Immature natural killer cell (primary cell): ENCODE measurements at places on chromosomes 12 and 14. TPM values are rescaled to one million over a fixed set of nuclear protein-coding genes. Genes with fewer than 3 reads are reported as not detected.

AACS gene
- polyA plus RNA-seq = 14.0 TPM

AQP6 gene
- polyA plus RNA-seq = not detected

LRIG3 gene
- polyA plus RNA-seq = not detected

BDKRB2 gene
- polyA plus RNA-seq = not detected

SSTR1 gene
- polyA plus RNA-seq = not detected

OLR1 gene
- polyA plus RNA-seq = not detected

GPR137C gene
- 0.06 TPM for polyA plus RNA-seq

HHIPL1 gene
- not detected for polyA plus RNA-seq

CRACR2A gene
- polyA plus RNA-seq = 4.0 TPM

DNA sequence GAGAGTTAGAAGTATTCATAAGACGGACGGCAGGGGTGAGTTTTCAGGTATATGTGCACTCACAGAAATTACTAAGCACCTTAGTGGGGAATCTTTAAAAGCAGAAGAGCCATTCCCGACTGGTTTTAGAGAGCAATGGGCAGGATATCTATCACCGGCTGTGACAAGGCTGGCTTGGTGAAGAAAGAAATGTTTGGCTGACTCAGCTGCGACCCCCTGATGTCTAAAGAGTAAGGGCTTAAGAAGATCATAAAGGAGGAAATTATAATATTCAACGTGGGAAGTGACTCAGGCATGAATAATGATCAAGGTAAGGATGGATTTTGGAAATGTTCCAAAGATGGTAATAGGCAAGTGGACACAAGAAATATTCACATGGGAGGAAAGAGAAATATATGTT lies 407.6 kb downstream of the TMEM132D start:
- no peaks in the 10 kb centered on the region for H3K36me3 ChIP-seq
- H3K27ac ChIP-seq = no peak overlapping the region

- H3K27ac ChIP-seq = peak overlapping the region; percentile 47
- H3K27me3 ChIP-seq = peaks cover 12% of the 10 kb centered on the region
- DNase-seq = no peak
- H3K4me1 ChIP-seq = peaks cover 60% of the 10 kb centered on the region
- H3K4me3 ChIP-seq = peak overlapping the region; percentile 27
- H3K36me3 ChIP-seq = peaks cover 14% of the 10 kb centered on the region
Observed at GRCh38 chr14:69776875-69777453, 10.0 kb downstream of the SRSF5 start.

- H3K4me1 ChIP-seq = no peaks in the 10 kb centered on the region
- no peak overlapping the region for H3K4me3 ChIP-seq
- H3K27ac ChIP-seq = no peak overlapping the region
- H3K36me3 ChIP-seq = no peaks in the 10 kb centered on the region
- peaks cover 2% of the 10 kb centered on the region for H3K27me3 ChIP-seq
Observed at GRCh38 chr12:39230086-39230485, 212.8 kb downstream of the KIF21A start.

GRCh38 chr14:22781301-22781991 lies 15.0 kb downstream of the OXA1L start:
- no peak for DNase-seq
- no peak overlapping the region for H3K4me3 ChIP-seq
- no peak overlapping the region for H3K27ac ChIP-seq
- no peaks in the 10 kb centered on the region for H3K27me3 ChIP-seq
- H3K4me1 ChIP-seq = no peaks in the 10 kb centered on the region

DNA sequence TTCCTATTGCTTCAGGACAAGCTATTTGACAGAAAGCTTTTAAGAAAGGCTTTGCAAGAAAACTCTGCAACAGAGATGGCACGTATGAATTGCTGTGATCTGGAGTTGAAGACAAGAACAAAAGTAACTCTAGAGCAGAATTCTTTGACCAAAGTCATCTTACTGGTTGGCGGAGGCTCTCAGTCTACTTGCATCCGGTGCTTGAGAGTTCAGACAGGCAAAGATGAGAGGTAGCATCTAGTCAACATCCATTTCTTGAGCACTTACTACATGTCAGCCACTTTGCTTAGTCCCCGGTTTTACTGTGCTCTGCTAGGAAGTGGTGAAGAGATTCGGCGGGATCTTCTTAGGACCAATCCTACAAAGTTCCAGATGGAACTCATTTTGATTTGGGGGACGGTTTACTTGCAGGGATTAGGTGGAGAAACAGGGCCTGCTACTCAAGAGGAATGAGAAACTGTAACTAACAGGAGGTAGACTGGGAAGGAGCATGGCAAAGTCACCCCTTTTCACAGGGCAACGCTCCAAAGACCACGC lies 404 bp upstream of the CCDC91 start:
- H3K36me3 ChIP-seq = no peaks in the 10 kb centered on the region
- peaks cover 2% of the 10 kb centered on the region for H3K27me3 ChIP-seq
- H3K4me1 ChIP-seq = peaks cover 44% of the 10 kb centered on the region
- no peak for DNase-seq

DNA sequence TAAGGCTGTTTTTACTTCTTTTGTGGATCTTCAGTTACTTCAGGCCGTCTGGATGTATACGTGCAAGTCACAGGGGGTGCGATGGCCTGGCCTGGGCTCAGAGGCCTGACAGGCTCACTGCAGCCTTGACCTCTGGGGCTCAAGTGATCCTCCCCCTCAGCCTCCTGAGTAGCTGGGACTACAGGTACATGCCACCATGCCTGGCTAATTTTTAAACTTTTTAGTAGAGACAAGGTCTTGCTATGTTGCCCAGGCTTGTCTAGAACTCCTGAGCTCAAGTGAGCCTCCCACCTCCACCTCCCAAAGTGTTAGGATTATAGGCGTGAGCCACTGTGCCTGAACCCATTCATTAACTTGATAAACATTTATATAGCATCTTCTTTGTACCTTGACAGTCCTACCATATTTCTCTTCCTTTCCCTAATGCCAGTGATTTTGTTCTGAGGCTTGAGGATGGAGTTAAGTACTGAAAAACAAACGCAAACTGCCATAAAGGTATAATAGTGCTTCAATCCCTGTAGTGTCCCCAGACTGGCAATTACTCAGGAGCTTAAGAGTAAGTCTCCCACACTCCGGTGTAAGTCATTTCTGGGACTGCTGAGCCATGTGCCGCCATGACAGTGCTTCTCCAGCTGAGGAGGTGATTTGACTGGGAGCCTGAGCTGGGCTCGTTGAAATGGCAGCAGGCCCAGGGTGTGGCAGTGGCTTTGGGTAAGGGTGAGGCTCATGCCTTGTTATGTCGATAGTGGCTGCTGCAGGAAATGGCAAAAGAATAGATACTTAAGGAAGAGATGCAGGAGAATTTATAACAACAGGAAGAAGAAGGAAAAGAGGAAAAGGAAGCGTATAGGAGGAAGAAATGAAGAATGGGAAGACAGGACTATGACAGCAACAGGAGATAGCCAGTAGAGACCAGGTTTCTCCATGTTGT lies 43.7 kb upstream of the HECTD1 start:
- no peak overlapping the region for H3K4me3 ChIP-seq
- no peak for DNase-seq
- no peaks in the 10 kb centered on the region for H3K4me1 ChIP-seq
- H3K36me3 ChIP-seq = no peaks in the 10 kb centered on the region
- H3K27me3 ChIP-seq = peaks cover 2% of the 10 kb centered on the region

DNA sequence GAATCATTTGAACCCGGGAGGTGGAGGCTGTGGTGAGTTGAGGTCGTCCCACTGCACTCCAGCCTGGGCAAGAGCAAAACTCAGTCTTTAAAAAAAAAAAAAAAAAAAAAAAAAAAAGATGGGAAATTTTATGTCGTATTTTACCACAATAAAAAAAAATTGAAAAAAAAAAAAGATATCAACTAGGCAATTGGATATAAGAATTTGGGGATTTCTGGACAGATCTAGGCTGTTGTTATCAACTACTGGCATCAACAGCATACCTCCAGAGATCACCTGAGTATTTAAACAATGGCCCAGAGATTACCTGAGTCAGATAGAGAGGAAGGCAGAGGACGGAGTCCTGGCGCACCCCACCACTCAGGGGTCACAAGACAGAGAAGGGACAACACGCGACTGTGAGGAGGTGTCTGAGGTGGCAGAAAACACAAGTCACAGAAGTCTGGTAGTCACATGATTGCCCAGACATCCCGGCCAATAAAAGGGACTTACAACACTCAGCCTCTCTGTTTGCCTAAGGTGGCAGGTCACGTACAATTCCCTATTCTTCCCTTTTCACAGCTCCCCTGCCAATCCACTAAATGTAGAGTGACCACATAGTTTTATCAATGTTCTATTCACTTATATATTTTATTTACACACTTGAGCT lies 1.8 kb downstream of the SPRING1 start:
- peak overlapping the region; percentile 80 for H3K27ac ChIP-seq
- peak overlapping the region; percentile 95 for H3K4me3 ChIP-seq
- no peak for DNase-seq

DNA sequence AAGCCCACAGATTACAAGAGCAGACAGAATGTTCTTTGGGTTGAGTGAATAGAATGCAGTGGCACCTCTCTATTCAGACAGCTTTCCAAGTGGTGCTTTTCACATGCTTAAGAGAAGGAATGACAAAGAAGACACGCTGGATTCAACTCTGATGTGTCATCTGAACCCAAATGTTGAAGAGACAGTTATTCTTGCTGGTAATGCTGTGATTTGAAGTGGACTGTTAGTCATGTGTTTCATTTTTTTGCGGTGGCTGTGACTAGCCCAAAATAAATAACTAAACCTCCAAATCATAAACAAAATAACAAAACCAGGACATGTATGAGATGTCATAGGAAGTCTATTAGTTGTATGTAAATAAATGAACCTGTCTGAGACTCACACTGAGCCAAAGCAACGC lies 391.8 kb upstream of the PRICKLE1 start:
- no peaks in the 10 kb centered on the region for H3K27me3 ChIP-seq
- H3K4me3 ChIP-seq = no peak overlapping the region
- H3K36me3 ChIP-seq = no peaks in the 10 kb centered on the region
- no peak overlapping the region for H3K27ac ChIP-seq
- H3K4me1 ChIP-seq = no peaks in the 10 kb centered on the region
- DNase-seq = no peak

DNA sequence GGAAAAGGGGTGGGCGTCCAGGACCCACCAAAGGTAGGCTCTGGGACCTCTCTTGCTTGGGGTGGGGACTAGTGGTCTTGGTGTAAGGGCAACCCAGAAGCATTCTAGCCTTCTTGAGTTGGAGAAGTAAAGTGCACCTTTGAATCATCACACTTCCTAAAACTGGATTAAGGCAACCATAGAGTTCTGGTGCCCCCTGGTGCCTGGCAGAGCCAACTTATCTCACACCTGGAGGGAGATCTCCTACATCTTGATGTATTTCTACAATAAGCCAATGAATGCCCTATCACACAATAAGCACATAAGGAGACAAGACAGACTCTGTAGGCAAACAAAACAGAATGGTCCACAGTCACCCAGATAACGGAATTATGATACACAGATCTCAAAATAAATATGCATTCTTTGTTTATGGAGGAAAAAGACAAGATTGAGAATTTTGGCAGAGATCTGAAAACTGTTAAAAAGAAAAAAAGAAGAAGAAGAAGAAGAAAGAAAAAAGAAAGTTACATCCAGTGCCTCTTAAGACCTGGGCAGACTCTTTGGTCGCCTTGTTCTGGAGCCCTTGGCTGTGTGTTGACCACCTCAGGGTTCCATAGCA lies 95.9 kb upstream of the PPP2R5C start:
- peaks cover 3% of the 10 kb centered on the region for H3K27me3 ChIP-seq
- no peak overlapping the region for H3K27ac ChIP-seq
- H3K36me3 ChIP-seq = peaks cover 12% of the 10 kb centered on the region
- no peak overlapping the region for H3K4me3 ChIP-seq
- H3K4me1 ChIP-seq = no peaks in the 10 kb centered on the region

DNA sequence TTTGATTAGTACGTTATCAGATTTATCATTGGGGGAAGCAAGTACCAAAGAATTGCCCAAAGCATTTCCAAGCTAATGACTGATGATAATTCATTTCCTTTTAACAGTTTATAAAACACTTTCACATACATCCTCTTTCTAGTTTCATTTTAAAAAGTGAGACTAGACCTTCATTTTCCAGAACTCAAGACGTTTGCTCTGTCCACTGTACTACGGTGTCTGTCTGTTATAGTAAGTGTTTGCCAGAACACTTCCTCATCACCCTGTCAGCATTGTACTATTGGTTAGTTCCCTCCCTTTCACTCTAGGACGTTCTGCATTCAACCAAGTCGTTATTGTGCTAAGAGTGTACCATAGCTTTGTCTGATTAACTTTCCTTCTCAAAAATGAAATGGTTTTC lies 81.7 kb upstream of the TMEM263 start:
- peaks cover 5% of the 10 kb centered on the region for H3K4me1 ChIP-seq
- peaks cover 8% of the 10 kb centered on the region for H3K36me3 ChIP-seq
- no peak for DNase-seq
- no peak overlapping the region for H3K27ac ChIP-seq

DNA sequence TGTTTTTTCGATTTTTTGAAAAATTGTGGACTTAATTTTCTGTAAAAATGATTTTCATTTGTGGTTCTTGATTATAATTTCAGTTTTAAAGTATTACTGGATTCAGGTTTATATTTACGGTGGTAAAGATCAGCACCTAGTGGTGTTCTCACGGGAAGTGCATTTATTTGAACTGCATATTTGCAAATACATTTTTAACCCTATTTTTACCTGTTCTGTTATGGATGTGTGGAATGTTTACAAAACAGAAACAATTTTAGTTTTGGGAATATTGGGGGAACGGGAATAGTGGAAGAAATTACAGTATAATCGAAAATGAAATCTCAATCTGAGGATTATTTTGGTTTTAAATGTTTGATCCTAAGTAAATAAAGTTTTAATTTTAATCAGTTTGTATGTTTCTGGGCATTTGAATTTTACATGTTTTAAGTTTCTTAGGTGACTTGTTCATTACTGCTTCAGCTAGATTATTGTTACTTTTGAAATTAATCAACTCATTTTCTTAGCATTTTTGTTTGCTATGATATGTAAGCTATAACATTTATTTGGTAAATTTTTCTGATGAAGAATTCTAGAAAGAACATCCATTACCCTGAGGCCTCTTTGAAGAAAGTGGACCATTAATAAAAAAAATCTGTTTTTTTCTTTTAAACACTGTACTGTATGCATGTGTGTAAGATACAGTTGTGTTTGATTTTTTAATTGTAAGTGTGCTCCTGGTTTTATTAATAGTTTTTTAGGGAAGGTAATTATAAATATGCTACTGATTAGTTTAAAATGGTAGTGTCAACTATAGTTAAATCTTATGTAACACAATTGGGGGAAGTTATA lies 942 bp downstream of the ATF7IP start:
- peaks cover 12% of the 10 kb centered on the region for H3K36me3 ChIP-seq
- no peak for DNase-seq
- peaks cover 9% of the 10 kb centered on the region for H3K27me3 ChIP-seq
- H3K27ac ChIP-seq = peak overlapping the region; percentile 97

DNA sequence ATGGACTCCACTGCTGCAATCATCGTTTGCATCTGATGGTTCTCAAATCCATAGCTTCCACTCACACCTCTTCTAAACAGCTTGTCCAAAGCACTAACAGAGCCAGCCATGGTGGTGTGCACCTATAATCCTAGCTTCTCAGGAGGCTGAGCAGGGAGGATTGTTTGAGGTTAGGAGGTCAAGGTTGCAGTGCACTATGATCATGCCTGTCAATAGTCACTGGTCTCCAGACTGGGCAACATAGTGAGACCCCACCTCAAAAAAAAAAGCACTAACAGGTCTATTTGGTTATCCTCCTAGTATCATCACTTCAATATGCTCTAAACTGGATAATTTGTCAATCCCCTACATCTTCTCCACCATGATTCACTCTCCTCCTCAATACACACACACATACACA lies 63.2 kb downstream of the TTC9 start:
- H3K36me3 ChIP-seq = no peaks in the 10 kb centered on the region
- H3K27ac ChIP-seq = no peak overlapping the region
- no peaks in the 10 kb centered on the region for H3K27me3 ChIP-seq
- no peak overlapping the region for H3K4me3 ChIP-seq
